ENCODE measurements at places on chromosomes 2 and 18. TPM values are rescaled to one million over a fixed set of nuclear protein-coding genes. Genes with fewer than 3 reads are reported as not detected.

Gene VSNL1
- 63.2 TPM for total RNA-seq

GRCh38 chr18:76956648-76957047 is 134.3 kb downstream of the ZNF236 start:
- no peak for DNase-seq

Gene CYP1B1
- total RNA-seq: not detected

GRCh38 chr2:46545015-46545839 is 65.9 kb downstream of the TMEM247 start:
- DNase-seq: no peak

DNA sequence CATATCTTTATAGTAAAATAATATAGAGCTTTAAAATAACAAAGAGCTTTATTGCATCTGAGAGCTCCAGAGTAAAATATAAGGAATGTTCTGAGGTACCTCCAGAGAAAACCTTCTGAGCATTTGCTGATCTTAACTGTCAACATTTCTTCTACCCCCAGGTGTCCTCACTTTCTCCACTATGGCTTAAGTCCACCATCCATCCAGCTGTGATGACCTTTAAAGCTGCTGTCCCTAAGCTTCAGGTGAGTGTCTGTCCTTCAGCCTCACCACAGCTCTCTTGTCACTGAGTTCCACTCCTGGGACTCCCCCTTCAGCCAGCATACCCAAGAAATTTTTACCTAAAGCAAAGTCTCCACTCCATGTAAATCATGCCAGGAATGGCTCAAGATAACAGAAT is 137.9 kb downstream of the MYO5B start:
- peak; percentile 14 for DNase-seq

- no peak for DNase-seq
These were observed 750.8 kb upstream of the ACVR2A start for GRCh38 chr2:147094077-147094476.

GRCh38 chr2:204049635-204050034 is 113.1 kb downstream of the ICOS start:
- DNase-seq: no peak

GRCh38 chr2:48504647-48505327 is 25.2 kb upstream of the STON1 start:
- DNase-seq: no peak

GRCh38 chr18:9017167-9017904 is 85.2 kb upstream of the NDUFV2 start:
- DNase-seq: peak; percentile 20

DNA sequence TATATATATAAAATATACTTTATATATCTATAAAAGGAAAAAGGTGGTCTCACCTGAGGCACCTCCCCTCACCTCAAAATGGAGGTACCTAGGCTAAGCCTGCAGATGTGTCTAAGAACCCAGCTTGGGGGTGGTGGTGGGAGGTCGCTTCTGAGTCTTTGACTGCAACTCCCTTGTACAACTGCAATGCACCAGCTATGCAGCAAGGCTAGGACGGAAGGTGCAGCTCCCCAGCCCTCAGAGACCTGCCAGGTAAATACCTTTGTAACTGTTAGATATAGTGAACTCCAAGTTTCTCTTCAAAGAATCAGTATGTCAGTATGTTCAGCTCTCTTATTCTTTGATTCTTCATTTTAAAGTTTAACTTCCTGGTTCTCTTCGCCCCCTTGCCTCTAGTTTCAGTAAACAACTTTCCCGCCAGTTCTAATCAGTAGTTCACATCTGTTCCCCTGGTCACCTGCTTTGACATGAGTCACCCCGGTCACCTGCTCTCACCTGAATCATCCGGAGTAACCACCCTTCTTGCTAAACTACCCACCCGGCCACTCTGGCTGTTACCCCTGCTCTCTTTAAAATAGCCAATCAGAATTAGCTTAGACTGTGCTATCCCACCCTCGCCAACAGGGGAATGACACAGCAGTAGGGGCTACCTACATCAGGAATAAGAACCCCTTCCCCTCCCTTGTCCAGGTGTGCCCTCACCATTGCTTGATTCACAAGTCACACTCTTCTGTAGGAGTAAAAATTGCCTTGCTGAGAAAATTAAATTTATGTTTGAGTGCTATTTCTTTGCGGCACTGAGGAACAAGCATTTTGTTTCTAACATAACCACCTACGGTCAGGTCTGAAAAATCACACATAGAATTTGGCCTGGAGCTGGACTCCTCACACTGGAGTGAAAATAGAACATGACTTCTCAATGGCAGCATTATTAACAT is 24.7 kb upstream of the IMPA2 start:
- DNase-seq: no peak

- DNase-seq: no peak
These were observed 1.0 kb upstream of the ZEB2 start for GRCh38 chr2:144520756-144521487.

GRCh38 chr2:218125095-218125494 is 733 bp upstream of the CXCR2 start:
- no peak for DNase-seq

Gene KCNS3
- total RNA-seq: not detected

DNA sequence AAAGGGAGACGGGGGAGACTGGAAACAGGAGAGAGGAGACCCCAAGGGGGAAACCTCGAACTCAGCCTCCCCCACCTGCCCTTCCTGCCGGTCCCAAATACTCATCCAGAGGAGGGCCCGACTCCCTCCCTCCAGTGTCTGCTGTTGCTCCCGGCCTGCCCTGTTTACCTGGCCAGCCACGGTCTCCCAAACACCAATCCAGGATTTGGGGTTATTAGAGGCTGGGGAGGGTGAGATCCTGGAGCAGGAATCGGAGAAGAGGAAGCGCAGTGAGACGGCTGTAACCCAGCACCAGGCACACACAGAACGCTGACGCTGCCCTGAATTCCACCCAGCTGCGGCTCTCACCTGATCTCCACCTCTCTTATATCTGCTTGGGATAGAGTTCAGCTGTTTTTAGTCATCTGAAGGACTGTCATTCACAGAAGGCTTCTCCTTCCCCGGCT is 213.0 kb downstream of the TNS1 start:
- no peak for DNase-seq

All from HepG2 (cell line).